Articular chondrocyte of knee joint (primary cell): ENCODE measurements at places on chromosomes 12 and 14. TPM values are rescaled to one million over a fixed set of nuclear protein-coding genes. Genes with fewer than 3 reads are reported as not detected.

Gene NTS
- 0.22 TPM in 1 of 2 replicates, not detected in the other for total RNA-seq

Gene LYZ
- total RNA-seq: 0.13 TPM in 1 of 2 replicates, not detected in the other

Gene NPC2
- total RNA-seq: 167 and 276 TPM in 2 replicates

Gene SDSL
- 6.7 and 8.8 TPM in 2 replicates for total RNA-seq

Gene WNT1
- not detected in 2 replicates for total RNA-seq

Gene CCDC184
- 0.52 and 0.97 TPM in 2 replicates for total RNA-seq

Gene FOXM1
- total RNA-seq: 14.8 and 17.6 TPM in 2 replicates

Gene SPATS2
- 21.4 and 25.0 TPM in 2 replicates for total RNA-seq

Gene RDH11
- 77.8 and 85.8 TPM in 2 replicates for total RNA-seq

Gene TPH2
- total RNA-seq: not detected in 2 replicates

Gene ADAM20
- 2.9 and 3.8 TPM in 2 replicates for total RNA-seq

Gene DCD
- not detected in 2 replicates for total RNA-seq
